ENCODE measurements at places on chromosomes 1 and 21.
A peak's percentile ranks its signal among the peaks of the same experiment; 100 is the strongest.

DNA sequence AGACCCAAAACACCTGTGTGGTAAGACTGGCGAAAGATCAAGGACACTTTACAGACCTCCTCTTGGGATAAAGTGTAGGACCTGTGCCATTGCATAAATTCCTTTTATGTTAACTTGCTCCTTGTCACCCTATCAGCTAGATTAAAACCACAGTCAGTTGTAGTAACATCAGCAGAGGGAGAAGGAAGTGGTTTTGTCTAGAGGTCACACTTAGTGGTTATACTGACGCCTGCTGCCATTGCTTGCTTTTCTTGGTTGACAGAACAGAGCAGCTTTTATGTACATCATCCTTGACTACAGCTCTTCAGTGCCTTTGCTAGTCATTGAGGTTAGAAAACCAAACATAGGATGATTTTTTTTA lies 101.4 kb downstream of the PBX1 start:
- DNase-seq = no peak

DNA sequence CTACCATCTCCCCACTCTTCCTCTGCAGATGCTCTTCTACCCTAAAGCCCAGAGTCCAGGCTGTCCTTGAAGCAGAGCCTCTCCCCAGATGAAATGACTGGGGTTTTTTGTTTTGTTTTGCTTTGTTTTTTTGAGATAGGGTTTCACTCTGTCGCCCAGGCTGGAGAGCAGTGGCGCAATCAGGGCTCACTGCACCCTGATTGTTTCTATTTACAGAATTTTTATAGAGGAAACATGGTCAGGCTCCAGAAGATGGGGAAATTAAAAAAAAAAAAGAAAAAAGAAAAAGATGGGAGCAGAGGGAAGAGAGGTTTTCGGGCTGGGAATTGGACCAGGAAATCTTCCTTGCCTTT lies 43.7 kb upstream of the ZNF281 start:
- no peak for DNase-seq

GRCh38 chr1:36522021-36522420 lies 39.3 kb upstream of the CSF3R start:
- DNase-seq = peak; percentile 39

- DNase-seq = peak; percentile 86
Measured at GRCh38 chr1:1441002-1441888, 5.8 kb downstream of the VWA1 start.

- no peak for DNase-seq
Measured at GRCh38 chr21:28159396-28159795, 833.3 kb downstream of the LTN1 start.

DNA sequence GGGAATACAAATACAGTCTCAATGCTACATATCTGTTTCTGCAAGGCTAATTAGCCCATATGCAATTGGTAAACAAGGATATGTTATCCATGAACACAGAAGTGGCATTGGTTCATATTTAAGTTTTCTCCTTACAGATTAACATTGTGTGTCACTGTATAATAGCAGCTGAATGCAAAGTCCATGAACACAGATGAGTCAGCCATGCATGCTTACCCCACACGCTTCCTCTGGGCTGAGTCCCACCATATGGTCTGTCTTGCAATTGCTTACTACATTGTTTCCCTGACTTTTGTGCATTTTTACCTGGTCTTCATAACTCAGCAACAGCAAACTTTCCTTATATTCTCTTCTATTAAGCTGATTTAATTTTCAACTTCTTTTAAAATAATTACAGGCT lies 41.5 kb upstream of the TSNAX start:
- no peak for DNase-seq

- no peak for DNase-seq
Measured at GRCh38 chr1:61781151-61781550, 38.9 kb downstream of the PATJ start.

DNA sequence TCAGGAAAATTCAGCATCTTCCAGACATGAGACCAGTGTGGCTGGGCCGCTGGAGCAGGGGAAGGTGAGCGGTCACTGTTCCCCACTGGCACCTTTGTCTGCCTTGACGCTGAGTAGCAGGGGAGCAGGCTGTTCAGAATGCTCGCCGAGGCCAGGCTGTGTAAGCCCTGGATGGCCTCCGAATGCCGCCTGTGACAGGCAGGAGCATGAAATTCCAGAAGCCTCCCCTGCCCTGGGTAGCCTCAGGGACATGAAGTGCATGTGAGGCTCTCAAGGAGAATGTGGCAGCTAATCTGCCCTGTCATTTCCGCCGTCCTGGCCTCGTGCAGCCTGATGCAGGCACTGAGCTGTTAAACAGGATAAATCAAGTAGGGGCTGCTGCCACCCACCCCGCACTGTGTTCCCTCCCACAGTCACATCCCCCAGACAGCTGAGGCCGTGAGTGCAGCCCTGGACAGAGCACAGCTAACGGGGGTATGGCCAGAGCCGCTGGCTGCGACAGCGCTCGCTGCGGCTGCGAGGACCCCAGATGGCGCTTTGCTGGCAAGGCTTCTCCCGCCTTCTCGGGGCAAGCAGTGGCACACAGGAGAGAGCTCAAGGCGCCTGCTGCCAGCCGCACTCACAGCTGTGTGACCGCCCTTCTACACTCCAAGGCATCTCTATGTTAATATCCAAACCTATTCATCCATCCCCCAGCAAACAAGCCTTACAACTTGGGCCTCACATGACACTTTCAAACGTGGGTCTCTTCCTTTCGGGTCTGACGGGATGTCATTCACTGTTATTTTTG lies 105.0 kb upstream of the COL6A1 start:
- DNase-seq = peak; percentile 38

DNA sequence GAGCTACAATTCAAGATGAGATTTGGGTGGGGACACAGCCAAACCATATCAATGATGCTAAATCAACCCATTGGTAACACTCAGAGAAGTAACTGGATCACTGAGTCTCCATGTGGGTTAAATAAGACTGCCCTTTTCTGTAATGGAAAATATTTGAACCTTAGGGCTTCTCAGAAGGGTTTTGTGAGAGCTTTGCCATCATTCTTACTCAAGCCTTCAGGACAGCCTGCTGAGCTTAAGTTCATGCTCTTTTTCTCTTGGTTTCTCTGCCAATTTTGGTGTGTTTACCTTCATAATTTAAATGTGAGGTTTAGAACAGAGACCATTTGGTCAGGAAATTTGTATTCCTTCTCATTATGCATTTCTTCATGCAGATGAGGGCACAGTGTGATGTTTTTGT lies 74.7 kb downstream of the DISC1 start:
- DNase-seq = no peak

DNA sequence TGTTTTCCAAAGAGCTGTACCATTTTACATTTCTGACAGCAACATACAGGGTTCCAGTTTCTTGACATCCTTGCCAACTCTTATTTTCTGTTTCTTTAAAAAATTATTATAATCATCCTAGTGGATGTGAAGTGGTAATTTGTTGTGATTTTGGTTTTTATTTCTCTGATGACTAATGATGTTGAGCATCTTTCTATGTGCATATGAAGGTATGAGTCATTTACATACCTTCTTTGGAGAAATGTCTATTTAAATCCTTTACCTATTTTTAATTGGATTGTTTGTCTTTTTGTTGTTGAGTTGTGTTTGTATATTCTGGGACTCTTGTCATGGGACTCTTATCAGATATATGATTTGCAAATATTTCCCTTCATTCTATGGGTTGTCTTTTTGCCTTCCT lies 20.8 kb upstream of the MPC2 start:
- no peak for DNase-seq

- no peak for DNase-seq
Measured at GRCh38 chr1:90821152-90821787, 104.2 kb upstream of the BARHL2 start.

DNA sequence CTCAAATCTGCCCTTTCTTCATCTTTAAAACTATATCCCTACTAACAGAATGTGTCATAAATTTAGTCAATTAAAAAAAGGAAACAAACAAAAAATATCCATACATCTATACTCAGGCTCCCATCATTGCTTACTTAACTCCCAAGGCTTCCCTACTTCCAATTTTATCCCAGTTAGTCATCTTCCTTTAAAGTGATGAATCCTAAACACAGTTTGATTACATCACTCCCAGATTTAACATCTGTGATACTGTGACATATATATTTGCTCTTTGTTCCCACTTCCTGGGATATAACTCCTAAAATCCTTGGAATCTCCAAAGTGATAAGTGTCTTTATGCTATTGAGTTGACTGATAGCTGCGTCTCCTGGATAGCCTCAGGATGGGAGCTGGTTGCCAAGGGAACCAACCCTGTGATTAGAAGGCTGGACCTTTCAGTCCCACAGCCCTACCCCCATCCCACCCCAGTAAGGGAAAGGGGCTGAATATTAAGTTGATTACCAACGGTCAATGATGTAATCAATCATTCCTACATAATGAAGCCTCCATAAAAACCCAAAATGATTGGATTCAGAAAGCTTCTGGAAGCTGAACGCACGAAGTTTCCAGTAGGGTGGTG lies 21.6 kb downstream of the GLMN start:
- no peak for DNase-seq

DNA sequence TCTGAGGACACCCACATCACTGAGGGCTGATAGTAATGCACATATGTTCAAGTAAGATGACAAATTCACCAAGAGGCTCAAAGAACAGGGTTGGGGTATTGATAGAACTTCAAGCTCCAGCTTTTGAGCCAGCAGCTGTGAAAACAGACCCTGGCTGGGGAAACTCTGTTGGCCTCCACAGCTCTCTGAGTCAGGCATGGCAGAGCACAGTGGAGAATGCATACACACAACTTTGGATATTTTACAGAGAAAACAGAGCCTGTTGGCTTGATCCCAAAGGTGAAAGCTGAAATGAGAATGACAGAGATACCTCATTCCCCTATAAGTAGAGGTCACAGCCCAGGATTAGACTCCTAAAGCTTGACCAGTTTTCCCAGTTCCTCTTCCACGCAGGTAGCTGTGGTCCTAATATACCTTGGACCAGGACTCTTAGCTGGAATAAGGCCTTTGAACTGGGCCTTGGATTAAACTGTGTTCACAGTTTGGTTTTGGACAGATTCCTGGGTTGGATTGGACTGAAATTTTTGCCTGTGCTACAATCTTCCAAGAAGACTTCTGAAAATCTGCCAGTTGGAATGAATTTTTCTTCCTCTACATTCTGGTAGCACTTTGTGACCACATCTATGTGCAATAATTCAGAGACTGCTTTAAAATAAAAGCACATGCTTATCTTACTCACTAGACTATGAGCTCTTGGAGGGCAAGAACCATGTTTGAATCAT lies 101.6 kb upstream of the HMGB4 start:
- DNase-seq = no peak

DNA sequence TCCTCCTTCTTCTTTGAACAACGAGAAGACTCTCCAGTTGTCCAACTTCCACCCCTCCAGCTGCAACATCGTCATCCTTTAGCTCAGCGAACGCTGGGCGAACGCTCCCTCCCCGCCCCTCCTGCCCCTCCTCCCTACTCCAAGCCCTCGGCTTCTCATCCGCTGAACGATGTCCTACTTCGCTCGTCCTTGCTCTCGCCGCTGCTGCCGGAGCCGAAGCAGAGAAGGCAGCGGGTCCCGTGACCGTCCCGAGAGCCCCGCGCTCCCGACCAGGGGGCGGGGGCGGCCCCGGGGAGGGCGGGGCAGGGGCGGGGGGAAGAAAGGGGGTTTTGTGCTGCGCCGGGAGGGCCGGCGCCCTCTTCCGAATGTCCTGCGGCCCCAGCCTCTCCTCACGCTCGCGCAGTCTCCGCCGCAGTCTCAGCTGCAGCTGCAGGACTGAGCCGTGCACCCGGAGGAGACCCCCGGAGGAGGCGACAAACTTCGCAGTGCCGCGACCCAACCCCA lies at the start of gene BCAN:
TSS of gene BCAN (plus strand) at position 357 of the 504 bp plus-strand sequence. CDS start 3,938 bp downstream, outside the sequence.
- peak; percentile 67 for DNase-seq

GRCh38 chr1:244349581-244350001 lies 102.1 kb downstream of the ADSS2 start:
- DNase-seq = no peak

DNA sequence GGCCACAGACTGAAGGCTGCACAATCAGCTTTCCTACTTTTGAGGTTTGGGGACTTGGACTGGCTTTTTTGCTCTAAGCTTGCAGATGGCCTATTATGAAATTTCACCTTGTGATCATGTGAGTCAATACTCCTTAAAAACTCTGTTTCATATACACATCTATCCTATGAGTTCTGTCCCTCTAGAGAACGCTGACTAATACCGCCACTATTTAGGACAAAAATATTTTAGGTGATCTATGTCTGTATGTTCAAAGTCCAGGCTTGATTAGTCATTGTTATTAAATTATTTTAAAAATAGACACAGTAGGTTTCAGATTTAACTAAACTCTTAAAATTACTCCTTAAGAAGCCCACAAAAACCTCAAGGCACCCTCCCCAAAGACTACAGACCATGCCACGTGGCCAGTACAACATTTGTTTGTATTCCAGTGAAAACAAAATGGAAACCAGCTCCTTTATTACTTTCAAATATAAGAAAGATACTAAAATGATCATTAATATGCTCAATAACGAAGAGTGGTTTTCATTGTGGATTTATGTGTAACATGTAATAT lies 63.1 kb downstream of the TMPRSS15 start:
- DNase-seq = no peak

GRCh38 chr1:62725255-62725654 lies 37.1 kb upstream of the DOCK7 start:
- no peak for DNase-seq

- no peak for DNase-seq
Measured at GRCh38 chr21:36430841-36431240, 45.6 kb downstream of the CHAF1B start.

GRCh38 chr1:92662048-92662447 lies 122.9 kb downstream of the EVI5 start:
- DNase-seq = no peak

GRCh38 chr21:15054606-15055239 lies 10.1 kb downstream of the NRIP1 start:
- DNase-seq = no peak

GRCh38 chr1:53367503-53368313 lies 39.8 kb upstream of the LRP8 start:
- peak; percentile 68 for DNase-seq

GRCh38 chr1:229751610-229752009 lies 125.6 kb downstream of the URB2 start:
- DNase-seq = no peak

GRCh38 chr1:35885961-35886558 lies 3.1 kb downstream of the AGO1 start:
- no peak for DNase-seq

DNA sequence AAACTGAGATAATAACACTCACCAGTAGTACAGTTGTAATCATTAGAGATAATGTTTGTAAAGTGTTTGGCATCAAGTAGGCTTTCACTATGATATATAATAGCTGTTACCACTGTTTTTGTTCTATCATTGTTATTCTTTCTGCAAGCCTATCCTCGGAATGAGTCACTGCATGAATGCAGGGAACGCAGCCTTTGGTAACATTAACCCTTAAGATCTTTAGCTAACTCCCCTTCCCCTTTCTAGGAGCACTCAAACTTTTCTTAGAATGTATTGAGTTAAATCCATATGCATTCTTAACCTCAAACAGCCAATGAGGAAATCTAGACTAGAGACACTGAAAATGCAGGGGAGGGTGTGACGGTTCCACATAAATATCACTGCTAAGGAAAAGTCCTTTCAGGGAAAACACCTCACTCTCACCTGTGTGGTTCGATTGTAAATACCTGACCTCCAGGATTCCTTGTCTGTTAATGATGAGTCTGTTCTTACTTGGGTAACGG lies 467.3 kb downstream of the SETD4 start:
- DNase-seq = no peak
